CD4-positive, alpha-beta T cell treated with Interleukin-17A for 1 hour (primary cell): ENCODE measurements at places on chromosomes 11 and 22.

DNA sequence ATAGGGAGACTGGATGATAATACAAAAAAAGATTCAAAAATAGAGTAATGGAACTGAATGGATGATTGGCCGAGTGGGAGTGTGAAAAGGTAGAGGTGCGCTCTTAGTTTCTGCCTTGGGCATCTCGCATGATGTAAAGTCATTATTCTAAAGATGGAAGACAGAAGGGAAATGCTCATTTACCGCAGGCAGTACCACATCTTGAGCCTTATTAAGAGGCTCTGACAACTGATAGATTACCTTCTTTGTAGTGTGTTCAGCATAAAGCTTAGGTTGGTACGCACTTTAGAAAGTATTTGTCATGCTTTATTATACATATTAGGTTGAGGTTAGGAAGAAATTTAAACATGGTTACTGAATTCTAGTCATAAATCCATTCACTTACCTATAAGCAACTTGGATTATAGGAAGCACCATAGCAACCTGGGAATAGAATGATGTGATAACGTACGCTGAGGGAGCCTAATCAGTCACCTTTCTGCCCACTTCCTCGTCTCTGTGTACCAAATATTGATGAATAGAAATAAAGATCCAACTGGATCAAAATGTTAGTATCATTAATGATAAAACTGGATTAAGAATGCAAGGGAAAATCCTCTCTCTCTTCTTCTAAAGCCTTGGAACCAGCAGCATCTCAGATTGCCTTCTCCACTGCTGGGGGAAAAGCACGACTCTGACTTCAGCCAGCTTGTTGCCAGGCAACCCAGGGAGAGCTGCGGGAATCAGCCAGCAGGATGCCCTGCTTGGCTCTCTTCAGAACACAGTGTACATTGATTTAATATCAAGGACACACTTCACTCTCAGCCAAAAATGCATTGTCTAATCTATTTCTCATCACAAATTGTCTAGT is 29.0 kb upstream of the VWA5A start:
- DNase-seq = no peak

DNA sequence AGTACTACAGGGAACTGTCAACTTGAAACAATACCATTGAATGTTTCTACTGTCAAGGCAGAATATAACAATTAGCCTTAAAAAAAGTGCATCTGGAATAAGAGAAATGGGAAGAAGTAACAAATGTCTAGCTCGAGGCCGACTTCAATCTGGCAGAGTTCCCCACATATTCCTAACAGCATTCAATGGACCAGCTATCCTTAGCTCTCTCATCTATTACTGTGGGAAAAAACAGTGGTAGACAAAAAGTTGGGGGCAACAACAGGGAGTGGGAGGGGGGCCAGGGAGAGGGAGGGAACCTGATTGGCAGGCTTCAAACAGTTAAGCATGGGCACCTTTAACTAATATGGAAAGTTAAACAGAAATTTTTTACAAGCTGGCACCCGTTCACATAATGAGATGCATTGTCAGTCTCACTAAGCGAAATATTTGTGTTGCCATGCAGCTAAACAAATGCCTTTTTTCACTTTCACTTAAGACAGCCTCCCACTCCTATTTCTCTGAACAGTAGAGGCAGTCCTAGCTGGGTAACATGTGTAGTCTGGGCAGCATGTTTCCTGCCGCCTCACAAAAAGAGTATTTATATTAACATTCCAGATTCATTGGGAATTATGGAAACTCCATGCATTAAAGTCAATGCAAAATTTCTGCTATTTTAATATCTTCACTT is 62.2 kb upstream of the SOX6 start:
- no peak for DNase-seq

GRCh38 chr11:29809121-29809520 is 207.7 kb downstream of the KCNA4 start:
- no peak for DNase-seq

DNA sequence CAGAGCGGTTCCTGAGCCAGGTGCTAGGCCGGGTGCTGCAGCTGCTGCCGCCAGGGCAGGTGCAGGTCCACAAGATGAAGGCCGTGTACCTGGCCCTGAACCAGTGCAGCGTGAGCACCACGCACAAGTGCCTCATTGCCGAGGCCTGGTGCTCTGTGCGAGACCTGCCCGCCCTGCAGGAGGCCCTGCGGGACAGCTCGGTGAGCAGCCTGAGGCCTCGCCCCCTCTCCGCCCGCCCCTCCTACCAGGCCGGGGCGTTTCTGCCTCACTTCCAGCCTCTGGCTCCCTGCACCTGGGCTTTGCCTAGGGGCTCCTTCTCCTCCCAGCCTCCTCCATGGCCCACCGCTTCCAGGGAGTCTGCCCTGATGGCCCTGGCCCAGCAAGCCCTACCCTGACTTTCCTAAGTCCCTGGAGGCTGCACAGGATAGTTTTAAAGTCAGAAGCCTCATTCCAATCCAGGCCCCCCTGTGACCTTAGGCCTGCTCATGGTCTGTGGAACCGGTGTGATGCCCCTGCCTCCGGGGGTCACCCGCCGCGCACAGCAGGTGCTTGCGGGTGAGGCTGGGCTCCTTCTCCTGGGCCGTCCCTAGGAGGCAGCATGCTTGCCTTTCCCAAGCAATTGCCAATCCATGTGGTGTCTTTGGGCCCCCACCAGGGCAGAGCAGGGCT is 5.5 kb downstream of the TCIRG1 start:
- no peak for DNase-seq

DNA sequence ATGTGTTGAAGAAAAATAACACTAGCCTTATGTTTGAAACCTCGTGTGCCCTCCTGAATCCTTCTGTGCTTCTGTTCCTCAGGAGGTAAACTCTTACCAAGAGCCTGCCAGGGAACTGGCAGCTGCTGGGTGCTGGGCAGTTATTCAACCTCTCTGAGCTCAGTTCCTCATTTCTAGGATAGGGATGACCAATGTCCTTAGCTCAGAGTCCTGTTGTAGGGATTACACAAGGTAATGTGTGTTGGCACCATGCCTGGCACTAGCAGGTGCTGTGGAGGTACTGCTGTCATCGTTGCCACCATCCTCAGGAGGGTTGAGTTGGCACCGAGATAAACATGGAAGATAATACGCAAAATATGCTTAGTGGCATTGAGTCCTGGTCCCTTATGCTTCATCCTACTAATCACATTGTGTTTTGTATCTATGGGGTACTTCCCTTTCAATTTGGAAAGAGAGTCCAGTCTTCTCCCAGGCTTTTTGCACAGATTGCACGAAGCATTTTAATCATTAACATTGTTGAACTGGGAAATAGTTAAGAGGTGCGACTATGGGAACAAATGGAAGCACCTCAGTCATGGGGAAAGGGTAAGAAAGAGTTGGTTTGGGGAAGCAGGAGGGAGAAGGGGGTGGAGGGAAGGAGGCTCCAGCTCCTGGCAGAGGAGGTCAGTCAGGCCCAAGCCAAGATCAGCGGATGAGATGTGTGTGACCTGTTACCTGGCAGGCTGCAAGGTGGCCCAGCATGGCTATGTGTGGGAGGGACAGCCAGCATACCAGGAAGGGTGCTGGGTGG is 56.7 kb downstream of the CABIN1 start:
- DNase-seq = no peak

DNA sequence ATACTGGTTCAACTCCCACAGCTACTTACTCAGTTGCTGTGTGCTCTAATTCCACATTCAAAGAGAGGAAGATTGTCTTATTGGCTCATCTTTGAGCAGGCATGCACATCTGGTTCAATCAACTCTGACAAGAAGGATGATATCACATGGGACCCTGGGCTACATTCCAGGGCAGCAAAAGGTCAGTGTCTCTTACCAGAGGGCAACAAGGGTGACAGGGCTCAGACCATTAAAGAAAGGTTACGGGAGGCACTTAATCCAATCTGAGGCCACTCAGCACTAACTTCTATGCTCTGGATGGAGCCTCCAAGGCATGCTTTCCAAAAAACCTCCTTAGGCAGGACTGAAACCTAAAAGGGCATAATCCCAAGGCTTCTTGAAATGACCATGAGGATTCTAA is 549.4 kb upstream of the API5 start:
- DNase-seq = no peak

- no peak for DNase-seq
Measured at GRCh38 chr22:38494498-38494897, 11.6 kb downstream of the DDX17 start.

DNA sequence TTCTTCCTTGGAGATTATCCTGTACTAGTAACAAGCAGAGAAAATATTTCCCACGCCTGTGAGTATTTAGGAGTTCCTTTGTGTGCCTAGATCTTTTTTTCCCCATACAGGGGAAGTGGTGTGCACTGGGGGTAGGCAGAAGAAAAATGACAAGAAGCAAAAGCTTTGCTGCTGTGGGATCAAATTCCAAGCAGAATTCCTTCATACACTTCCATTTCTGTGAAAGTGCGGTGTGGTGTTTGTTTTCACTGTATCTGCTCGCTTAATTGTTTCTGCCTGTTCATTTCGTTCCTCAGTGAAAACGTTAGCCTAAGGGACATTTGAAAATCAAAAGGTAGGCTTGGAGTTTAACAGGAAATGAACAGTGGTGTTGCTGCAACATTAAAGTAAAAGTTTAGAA is 47.9 kb downstream of the BLID start:
- DNase-seq = no peak

DNA sequence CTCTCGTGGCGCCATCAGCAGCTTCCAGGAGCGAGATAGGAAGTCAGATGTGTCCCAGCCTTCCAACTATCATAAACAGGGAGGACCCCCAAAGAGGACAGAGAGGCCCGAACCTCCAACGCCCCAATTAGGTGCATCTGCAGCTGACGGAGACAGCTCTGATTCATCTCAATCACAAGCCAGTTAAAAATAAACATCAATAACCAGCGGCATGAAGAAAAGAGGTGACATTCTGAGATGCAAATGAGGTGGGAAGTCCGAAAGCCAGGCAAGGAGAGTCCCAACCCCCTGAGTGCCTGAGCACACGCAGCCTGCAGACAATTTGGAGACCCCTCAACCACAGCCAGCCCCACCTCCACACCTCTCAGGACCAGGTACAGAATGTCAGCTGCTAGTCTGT is 28.1 kb upstream of the IGSF9B start:
- no peak for DNase-seq

GRCh38 chr11:132969892-132970291 is 562.4 kb downstream of the OPCML start:
- DNase-seq = no peak

GRCh38 chr11:65478388-65479183 is 20.3 kb upstream of the MALAT1 start:
- no peak for DNase-seq

DNA sequence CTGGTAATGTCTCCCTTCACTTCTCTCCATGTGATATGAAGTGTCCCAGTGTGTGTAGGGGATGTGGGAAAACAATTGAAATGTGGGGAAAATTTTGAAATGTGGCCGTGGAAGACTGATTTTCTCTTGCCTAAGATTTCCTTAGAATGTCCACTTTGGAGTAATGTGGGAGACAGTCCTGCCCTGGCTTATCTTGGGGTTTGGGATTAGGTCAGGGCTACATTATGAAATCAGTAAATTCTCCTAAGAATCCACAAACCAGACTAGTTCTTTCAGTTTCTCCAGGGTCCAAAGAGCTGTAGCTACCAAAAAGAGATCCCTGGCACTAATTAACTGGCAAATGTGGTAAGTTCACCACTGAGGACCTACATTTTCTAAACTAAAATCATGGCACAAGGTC is 22.8 kb downstream of the YPEL4 start:
- DNase-seq = no peak

DNA sequence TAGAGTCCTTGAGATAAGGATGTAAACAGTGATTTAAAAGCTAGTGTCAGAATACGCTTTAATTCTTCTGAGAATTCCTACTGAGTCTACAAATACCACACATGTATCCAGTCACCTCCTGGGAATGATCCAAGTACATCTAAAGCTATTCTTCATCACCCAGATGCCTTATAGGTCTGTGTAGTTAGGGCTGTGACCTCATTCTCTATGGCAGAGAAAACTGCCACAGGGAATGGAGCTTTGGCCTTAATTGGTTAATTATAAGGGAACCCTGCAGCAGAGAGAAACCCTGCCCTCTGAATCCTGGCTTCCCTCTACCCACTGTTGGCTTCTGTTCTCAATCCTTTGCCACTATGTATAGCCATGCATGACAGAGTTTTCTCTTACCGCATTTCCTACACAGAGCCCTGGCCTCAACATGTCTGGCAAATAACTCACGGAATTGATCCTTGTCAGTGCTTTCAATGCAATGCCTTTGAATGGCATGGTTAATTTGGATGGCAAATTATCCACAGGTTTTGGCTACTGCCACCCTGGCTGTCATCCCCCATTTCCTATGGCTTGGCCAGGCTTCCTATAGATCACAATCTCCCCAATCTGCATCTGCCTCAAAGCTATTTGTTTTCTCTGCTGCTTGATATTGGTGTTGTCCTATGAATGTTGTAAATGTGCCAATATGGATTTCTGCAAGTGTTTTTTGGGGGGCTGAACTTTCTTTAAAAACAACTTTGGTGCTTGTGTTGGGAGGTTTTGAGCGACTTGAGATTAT is 2.9 kb downstream of the DIXDC1 start:
- no peak for DNase-seq

DNA sequence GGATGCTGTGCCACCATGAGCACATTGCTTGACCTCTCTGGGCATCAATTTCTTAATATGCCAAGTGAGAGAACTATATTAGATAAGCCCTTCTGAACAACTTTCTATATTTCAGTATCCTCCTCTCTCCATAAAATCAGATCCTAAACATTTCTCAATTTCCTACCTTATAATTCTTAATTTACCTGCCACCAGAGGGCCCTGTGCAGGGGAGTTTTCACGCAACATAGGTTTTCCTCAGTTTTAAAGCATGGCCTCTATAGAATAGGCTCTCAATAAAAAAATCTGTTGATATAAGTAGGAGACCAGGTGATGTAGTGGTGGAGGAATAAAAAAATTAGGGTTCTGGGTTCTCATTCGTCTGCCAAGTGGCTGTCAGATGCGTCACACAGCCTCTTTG is 83.7 kb upstream of the DBX1 start:
- no peak for DNase-seq

DNA sequence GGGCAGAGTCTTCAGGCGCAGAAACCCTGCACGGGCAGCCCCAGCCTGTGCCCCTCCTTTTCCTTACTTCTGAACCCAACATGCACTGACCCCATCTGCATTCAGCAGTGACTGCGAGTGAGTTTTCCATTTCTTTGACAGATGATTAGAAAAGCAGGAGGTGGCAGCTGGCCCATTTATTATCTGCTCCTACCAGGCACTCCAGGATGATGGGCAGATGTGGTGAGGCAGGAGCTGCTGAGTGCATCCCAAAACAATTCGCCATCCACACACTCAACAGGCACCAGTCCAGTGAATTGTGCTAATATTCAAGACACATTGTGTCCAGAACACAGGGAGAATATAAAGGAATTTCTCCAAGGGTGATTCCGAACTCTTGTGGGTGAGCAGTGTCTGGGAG is 208.5 kb downstream of the TENM4 start:
- no peak for DNase-seq

DNA sequence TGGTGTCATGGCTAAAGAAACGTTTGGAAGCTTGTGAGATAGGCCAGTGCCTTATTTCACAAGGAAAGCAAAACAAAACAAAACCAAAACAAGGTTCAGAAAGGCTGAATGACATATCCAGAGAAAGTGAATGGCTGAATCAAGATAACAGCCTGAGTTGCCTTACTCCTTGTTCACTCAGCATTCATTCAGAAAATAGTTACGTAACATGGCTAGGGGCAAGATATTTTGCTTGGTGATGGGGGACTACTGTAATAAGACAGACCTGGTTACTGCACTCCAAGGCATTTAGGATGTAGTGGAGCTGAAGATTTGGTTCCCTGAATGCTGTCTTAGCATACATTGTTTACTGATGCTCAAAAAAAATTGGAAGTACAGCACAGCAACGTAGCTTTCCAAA is 47.7 kb downstream of the C11orf91 start:
- DNase-seq = no peak

- DNase-seq = no peak
Measured at GRCh38 chr11:14669958-14670357, 26.4 kb downstream of the PDE3B start.
